ENCODE measurements at places on chromosomes 3 and 15. TPM values are rescaled to one million over a fixed set of nuclear protein-coding genes. Genes with fewer than 3 reads are reported as not detected.
A peak's percentile ranks its signal among the peaks of the same experiment; 100 is the strongest.

The MEX3B gene
- 15.9 TPM for total RNA-seq

DNA sequence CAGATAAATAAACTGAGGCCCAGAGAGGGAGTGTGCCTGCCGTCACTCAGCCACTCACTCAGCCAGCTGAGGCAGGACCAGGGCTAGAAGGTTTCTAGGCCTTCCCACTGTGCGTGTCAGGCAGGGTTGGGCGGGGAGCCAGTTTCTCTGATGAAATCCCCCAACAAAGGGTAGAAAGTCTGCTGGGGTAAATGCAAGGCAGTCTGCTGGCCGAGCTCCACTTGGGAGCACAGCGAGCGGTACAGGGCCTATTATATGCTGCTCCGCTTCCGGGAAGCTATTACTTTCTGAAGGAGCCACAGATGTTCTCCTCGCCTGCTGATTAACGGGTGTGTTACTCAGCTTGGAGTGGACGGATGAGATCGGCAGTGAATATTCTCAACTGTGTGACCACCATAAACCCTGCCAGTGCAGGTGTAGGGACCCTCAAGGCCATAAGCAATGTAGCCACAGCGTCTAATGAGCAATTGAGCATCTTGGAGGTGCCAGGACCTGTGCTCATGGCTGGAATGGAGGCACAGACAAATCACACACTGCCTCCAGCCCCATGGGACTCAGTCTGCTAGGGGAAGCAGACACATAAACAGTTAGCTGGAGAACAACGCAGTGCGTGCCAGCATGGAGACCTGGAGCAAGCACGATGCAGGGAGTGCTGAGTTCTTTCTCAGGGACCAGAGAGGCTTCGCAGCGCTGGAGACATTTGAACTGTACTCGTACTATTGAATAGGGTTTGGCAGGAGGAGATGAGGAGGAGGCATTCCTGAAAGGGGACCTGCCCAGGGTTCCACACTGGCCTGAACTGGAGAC lies 42.1 kb downstream of the CORO2B start:
- no peak for DNase-seq

GRCh38 chr3:29922992-29923746 lies 642.3 kb downstream of the RBMS3 start:
- no peak for DNase-seq

GRCh38 chr3:71134521-71134920 lies 449.0 kb downstream of the FOXP1 start:
- no peak for DNase-seq

DNA sequence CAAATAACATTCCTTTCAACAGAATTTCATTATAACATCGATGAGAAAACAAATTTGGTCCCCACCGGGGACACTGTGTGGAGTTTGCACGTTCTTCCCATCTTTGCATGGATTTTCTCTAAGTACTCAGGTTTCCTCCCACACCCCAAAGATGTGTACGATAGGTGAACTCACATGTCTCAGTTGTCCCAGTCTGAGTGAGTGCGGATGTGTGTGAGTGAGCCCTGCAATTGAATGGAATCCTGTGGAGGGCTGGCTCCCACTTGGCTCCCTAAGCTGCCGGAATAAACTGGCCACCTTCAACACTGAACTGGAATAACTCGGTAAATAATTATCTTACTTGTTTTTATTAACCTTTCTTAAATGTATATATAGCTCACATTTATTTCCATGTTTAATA lies 77.0 kb downstream of the TRANK1 start:
- DNase-seq: no peak

- peak; percentile 16 for DNase-seq
These were observed 53.4 kb downstream of the RPLP1 start for GRCh38 chr15:69505956-69506556.

DNA sequence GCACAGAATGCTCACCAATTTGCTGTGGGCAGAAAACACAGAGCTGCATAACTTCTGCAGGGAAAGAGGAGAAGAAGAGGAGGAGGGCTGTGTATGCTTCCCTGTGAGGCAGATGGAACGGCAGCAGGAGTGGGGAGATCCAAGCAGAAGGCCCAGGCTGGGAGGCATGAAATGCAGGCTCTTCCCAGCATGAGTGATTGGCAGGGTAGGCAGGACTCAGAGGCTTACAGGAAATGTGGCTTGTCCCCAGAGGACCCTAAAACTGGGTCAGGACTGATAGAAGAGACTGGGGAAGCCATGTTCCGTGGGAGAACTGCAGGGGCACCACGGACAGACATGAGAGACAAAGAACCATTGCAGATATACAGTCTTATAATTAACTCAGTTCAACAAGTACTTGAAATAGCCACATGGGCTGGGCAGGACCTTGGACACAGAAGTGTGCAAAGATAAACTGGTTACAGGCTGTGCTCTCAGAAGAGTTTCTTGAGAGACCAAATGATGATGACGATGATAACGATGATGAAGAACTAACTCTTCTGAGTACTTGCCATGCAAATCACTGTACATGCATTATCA lies 286.9 kb downstream of the EPHB1 start:
- no peak for DNase-seq

GRCh38 chr15:55764398-55764797 lies 21.4 kb upstream of the PRTG start:
- no peak for DNase-seq

The GATM gene
- total RNA-seq: 10.2 TPM

The GOLGA8J gene
- total RNA-seq: not detected

DNA sequence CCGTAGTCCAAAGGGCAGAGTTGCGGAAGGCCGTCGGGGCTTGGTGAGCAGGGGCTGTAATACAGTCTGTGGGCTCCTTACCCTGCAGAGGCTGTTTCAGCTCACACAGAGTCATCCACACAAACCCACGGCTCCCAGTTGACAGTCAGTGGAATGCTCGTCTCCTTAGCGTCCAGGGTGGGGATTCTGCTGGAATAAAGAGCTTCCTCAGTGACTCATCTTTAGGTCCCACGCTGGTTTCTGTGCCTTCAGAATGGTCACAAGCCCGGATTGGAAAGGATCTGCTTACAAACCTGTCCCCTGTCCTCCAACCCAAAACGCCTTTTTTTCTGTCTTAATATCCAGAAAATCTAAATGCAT lies 201.3 kb upstream of the TPM1 start:
- no peak for DNase-seq

The MB21D2 gene
- 21.0 TPM for total RNA-seq

The IL12A gene
- 0.82 TPM for total RNA-seq

GRCh38 chr3:171840811-171841619 lies 2.1 kb upstream of the TMEM212 start:
- DNase-seq: no peak

DNA sequence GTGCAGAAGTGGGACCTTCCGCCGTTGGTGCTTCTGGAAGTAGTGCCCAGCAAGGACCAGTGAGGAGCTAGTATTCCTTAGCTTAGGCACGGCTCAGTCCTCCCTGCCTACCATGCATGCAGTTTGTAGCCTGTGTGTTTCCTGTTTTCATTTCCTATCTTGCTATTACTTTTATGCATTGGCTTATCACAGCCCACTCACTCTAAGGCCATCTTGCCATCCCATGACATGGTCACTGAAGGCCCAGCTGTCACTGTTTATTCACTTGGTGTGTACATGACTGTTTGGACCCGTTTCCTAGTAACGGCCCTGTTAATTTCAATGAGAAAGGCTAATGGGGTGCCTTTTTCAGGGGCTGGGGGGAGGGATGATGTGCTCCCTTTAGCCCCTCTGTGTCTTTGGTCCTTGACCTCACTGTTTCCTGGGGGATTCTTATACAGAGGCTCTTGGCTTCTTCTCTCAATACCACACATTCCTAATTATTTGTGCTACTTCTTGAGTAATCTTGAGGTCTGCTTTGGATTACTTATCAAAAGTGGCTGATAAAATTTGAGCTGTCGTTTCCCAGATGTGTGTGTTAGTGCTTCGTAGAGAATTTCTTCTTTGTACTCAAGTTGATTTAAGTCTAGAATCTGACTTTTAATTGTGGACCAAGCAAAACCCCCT lies 24.5 kb upstream of the TRAK1 start:
- DNase-seq: no peak

DNA sequence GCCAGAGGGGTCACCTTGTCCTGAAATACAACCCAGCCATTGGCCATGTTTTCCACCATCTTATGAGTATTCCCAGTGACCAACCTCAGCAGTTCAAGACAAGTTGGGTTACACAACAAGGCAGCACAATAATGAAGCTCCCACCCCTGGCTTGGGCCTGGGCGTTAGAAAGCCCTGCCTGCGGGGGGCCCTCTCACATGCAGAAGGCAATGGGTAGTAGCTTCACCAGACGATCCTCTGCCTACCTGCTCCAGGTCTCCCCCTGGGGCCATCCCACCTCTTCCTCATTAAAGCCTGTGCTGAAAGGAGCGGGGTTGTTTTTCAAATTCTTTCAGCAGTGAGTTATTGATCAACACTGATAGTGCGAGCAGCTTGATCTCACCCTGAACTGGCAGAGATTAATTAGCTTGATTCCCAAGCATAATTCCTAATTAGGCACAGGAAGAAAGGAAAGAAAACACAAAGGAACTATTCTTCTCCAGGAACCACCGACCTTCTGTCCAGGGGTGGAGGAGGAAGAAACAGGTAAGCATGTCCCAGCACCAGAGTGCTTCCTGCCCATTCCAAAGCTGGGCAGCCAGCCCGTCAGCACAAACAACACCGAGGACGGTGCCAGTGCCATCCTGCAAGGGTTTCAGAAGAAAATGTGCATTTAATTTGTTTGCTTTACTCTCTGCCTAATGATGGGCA lies 79.7 kb upstream of the CGNL1 start:
- DNase-seq: no peak

GRCh38 chr3:197218210-197218609 lies 80.2 kb downstream of the DLG1 start:
- DNase-seq: no peak

DNA sequence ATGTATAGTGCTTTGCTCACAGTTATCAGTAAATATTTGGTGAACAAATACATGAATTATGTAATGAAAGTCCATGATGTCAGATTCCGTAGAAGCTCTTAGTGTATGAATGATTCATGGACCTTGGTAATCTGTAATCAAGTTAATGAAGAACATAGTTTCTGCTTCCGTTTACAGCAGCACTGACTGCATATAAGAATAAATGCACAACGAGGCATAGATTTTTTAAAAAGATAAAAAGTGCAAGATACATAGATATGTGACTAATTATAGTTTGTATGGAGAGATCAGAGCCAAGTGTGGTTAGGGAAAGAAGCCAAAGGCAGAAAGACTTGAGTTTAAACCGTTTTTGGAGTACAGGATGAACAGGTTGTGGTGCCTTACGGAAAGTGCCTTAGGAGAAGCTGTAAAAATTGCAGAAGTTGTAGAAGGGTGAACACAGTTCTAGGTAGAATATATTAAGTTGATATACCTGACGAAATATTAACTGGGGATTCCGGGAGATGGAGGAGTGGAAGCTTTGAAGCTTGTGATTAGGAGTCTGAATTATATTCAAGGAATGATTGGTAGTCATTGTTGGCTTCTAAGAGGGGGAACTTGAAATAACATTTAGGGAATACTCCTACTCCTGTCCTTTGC lies 293.1 kb downstream of the NLGN1 start:
- no peak for DNase-seq

The RBPMS2 gene
- total RNA-seq: 243 TPM

The GPR156 gene
- 2.1 TPM for total RNA-seq

GRCh38 chr3:111954228-111954990 lies 24.4 kb upstream of the ABHD10 start:
- no peak for DNase-seq

DNA sequence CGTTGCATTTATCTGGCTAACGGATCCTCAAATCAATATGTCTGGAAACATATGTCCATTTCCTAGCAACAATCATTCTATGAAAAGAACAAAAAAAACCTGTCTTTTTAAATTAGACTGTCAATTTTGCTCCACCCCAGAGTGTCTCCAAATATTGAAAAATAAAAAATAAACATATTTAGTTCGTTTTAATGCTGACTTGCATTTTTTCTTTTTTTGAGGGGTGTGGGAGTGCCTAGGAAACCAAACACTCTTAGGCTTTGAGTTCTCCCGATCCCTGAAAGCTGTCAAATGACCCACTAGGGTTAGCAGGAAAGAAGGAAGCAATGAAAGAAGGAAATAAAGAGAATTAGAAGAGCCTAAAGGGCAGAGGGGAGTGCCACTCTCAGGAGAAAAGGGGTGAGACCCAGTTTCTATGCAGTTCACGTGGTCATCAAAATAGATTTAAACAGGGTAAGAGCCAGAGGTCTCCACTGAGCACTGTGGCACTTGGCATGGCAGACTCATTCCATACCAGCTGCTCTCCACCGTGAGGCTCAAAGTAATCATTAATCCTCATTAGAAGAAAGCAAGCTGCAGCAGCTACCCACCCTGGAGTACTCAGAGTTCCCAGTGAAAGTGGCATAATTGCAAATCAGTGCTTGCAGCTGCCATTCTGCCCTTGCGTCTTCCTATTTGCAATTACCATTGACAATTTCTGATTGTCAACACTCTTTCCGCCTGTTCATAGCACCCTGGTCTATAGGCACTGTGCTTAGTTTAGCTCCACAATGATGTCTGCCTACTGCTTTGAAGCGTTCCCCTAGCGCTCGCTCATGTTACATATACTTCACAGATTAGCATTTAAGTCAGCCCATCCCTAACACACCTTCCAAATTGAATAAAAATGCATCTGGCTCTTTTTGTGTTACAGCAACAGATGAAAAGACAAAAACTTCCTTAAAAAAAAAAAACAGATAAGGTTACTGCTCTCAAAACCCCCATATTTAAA lies 32.3 kb downstream of the PDZRN3 start:
- no peak for DNase-seq

DNA sequence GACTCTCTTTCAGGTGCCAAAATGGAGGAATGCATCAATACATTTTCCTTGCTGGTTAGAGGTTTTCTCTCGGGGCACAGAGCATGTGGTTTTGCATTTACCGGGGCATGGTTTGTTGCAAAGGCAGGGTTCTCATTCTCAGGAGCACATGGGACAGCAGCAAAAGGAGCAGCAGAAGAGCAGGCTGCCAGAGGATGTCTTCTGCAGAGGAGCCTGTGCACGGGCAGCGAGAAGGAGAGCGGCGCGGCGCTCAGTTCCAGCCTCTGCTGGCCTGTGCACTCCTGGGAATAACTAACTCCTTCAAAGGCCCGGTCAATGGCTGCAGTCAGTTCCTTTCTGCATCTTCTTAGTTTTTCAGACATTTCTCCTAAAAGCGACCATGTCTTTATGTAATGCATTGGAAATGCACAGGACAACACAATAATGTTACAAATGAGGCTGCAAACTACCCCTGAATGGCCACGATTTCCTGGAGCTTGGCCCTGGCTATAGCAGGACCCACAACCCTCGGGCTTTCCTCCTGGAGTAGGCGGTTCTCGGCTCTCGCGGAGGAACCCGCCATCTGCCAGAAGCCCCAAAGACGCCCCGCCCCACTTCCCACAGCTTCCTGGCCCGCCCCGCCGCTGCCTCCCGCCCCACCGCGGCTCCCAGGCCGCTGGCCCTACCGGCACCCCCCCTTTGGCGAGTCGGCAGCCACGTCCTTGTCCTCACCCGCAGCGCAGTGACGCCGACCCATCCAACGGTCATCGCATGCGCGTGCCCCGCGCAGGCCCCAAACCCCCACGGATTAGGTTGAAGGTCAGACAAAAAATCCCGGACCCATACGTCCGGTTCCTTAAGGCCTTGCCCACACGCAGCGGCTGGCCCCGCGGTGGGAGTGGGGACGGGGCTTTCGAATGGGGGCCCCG lies at the start of gene C3orf62:
C3orf62 (minus strand) TSS at position 758 of the 908 bp plus-strand sequence; CDS start at position 398, 360 bp downstream.
- DNase-seq: peak; percentile 73
